ENCODE measurements at places on chromosomes 1 and 21.

- no peak for DNase-seq
Measured at GRCh38 chr1:244964112-244964971, 100.0 kb upstream of the HNRNPU start.

- DNase-seq, result no peak
Measured at GRCh38 chr1:109828756-109829505, 65.2 kb upstream of the EPS8L3 start.

DNA sequence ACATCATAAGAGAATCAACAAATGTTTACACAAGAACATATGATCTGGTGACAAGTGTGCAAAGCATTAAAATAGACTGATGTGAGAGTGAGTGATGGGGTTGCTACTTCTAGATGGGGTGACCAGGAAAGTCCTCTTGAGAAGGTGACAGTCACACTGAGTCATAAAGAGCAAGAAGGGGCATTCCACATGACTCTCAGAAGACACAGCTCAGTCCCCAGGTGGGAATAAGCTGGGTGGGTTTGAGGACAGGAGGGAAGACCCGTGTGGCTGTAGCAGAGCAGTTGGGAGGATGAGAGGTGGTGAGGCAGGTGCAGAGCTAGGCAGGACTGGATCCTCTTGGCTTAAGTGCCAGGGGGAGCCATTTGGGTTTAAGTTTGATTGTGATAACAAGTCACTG, 53.1 kb downstream of the TNR start:
- DNase-seq, result no peak

GRCh38 chr1:205456383-205456867, 580 bp upstream of the BLACAT1 start:
- DNase-seq, result no peak

- no peak for DNase-seq
Measured at GRCh38 chr21:15801352-15801863, 71.6 kb downstream of the USP25 start.

DNA sequence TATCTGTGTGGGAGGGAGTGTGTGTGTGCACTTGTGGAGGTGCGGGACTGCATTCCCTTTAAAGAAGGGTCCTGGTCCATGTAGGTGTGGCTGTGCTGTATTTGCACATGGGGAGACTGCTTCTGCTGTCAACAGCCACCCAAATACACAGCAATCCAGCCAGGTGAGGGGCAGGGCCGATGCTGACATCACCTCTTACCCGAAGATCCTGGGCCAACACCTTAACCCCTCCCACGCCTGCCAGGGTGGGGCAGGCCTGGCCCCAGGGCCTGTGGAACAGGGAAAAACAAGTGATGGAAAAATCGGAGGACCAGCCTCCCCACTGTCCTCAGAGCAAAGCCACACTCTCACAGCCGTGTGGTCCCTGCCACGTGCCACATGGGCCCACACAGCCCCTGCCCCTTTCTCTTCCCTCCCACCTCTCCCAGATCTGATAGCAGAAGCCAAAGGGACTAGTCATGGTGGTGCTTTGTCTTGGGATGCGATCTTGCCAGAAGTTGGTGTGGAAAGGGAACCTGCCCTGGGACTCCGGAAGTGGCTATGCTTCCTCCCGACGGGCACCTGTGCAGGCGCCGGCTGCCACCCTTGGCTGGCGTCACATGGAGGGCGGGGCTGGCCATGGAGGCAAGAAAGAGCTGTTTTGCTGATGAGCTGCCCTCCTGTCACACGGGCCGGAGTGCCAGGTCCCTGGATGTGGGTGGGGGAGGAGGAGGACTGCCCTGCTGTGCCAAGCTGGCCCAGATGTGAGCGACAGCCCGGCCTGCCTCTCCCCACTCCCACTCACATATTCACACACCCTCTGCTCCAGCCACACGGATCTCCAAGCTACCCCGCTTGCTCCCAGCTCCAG, 7.8 kb upstream of the CASZ1 start:
- DNase-seq, result no peak

- DNase-seq, result no peak
Measured at GRCh38 chr1:200228081-200228480, 181.8 kb downstream of the ZNF281 start.

DNA sequence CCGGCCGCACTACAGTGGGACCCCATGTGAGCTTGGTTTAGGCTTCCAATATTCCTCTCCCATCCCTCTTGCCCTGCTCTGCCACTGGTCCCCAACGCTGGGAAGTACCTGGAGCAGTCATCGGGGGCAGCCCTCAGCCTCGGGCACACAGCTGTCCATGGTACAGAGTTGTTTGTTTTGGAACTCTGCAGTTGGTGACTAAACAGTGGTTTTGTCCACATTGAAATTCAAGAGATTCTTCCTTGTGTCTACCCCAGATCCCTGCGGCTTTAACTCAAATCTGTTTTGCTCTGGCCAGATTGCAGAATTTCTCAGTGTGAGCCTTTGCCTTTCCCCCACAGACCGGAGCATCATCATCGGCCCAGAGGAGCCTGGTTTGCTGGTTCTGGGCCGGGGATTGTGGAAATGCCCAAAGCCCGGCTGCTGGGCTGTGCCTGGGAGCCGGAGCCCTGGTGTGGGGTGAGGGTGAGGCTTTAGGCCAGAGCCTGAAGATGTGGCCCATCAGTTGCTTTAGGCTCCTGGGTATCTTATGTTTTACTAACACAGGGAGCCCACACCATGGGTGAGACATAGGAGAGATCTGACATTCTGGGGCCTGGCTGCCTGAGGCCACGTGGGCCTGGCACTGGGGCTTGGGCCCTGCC, 93.2 kb downstream of the ARHGEF10L start:
- DNase-seq, result no peak

GRCh38 chr1:180278596-180279395, 48.7 kb downstream of the LHX4 start:
- no peak for DNase-seq

DNA sequence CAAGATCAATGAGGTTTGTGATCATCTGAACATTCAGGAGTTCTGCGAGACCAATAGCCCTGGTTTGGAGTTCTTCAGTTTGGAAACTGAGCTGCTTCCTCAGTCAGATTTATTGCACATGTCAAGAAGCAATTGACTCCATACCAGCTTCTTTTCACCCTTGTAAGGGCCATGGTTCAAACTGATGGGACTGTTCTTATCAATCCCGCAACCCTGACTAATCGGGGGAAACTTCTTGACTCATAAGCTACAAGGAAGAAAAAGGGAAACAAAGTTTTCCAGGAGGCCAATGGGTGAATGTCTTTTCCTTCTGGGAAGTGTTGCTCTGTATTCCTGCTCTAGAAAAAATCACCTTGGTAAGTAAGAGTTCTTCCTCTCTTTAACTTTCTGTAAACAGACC, 187.9 kb downstream of the MIS18A start:
- DNase-seq, result no peak

- no peak for DNase-seq
Measured at GRCh38 chr21:20253261-20253660, 744.9 kb upstream of the NCAM2 start.

GRCh38 chr1:67214420-67215174, 48.3 kb downstream of the IL23R start:
- DNase-seq, result peak; percentile 45

DNA sequence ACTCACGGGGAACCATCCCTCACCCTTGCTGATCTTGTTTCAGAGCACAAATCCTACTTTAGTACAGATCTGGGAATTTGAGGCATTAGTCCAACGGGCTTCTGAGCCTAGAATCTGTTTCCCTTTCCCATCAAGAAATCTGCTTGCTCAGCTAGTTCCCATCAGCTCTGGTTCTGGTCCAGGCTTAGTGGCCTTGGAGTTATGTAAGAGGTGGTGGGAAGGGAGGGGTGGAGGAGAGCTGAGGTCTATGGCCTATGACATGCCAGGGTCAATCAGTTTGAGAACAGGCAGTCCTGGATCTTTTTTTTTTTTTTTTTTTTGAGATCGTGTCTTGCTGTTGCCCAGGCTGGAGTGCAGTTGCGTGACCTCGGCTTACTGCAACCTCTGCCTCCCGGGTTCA, 4.1 kb downstream of the GSTM1 start:
- DNase-seq, result no peak

DNA sequence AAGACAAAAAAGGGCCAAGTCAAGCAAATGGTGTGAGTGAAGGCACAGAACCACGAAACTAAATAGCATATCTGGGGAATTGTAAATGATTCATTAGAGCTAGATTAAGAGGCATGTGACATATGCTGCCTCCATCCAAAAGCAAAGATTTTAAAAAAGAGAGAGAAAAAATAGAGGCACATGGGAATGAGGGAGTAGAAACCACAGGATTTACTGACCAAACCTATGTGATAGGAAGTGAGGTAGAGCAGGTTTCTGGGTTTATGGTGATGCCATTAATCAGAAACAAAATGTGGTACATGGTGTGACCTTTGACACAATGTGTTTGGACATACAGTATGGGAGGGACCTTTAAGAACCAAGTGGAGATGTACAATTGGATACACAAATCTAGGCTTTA, 13.6 kb downstream of the C1orf52 start:
- no peak for DNase-seq

- no peak for DNase-seq
Measured at GRCh38 chr1:88291611-88292354, 392.3 kb upstream of the PKN2 start.

GRCh38 chr1:246690100-246690499, 34.1 kb upstream of the SCCPDH start:
- no peak for DNase-seq

DNA sequence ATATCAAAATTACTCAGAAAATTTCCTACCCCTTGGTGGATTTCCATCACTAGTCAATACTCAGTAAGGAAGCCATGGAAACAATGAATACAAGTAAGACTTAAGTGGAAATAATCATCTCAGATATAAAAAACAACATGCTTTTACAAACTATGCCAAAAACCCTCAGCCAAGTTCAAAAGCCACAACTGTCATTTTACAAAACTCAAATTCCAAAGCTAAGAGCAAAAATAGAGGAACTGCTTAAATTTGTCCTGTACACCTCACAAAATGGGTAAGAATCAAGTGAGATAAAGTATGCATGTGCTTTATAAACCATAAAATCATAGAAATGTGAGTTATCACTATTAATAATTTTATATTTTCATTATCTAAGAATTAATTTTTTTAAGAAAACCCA, 9.6 kb downstream of the TMCO1 start:
- DNase-seq, result no peak

DNA sequence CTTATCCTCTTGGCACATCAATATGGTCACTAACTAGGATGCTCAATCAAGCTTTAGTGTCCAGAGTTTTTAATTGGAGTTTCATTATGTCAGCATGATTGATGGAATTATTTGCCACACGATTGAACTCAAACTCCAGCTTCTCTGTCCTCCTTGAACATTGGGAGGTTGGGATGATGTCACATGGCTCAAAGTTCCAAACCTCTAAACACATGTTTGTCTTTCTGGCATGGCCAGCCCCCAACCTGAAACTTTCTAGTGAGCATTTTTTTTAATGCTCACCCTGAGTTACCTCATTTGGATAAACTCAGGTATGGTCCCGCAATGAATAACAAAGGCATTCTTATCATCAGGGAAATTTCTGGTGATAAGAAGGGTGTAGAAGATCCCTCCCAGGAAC, 86.0 kb downstream of the RHOU start:
- no peak for DNase-seq

- peak; percentile 39 for DNase-seq
Measured at GRCh38 chr1:62407398-62408009, 29.3 kb upstream of the USP1 start.

GRCh38 chr1:156429313-156430060, 60.5 kb downstream of the RHBG start:
- DNase-seq, result no peak

- DNase-seq, result peak; percentile 45
Measured at GRCh38 chr1:211833174-211833820, 2.7 kb upstream of the LPGAT1 start.

GRCh38 chr1:205232127-205232820, 4.5 kb downstream of the TMCC2 start:
- DNase-seq, result no peak

DNA sequence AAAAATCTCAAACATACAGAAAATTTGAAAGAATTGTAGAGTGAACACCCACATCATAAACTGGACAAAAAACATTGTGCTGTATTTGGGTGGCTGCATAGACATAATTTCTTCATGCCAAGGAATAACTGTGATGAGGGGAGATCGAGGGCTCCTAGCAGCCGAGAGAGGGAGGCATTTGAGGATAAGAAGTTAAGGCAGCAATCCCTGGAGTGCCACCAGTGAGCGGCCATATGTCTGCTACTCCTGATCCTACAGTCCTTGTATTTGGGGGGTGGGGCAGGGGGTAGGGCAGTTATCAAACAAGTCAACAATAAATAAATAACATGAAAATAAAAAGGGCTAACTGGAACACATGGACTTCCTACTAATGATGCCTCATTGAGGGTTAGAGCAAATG, 54.5 kb downstream of the ATP5PO start:
- no peak for DNase-seq

- no peak for DNase-seq
Measured at GRCh38 chr1:78319603-78320002, 171.2 kb upstream of the PTGFR start.

DNA sequence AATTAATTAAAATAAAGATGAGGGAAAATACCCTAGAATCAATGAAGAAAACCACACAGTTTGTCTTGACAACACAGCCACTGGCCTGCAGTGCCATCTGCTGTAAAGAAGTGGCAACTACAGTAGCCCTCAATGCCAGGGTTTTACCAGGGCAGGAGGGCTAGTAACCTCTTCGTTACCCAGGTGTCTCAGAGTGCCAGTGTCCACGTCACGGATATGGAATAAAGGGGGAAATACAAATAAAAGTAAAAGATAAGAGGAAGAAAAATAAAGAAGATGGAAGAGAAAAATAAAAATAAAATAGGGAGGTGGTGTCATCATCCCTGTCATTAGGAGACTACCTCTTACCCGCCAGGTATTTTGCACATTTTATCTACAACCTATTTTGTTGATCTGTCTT, 14.2 kb upstream of the SLC44A3 start:
- DNase-seq, result peak; percentile 46

GRCh38 chr1:225766967-225767633, 10.5 kb upstream of the SRP9 start:
- no peak for DNase-seq

GRCh38 chr1:47694011-47694890, 256.4 kb downstream of the FOXD2 start:
- DNase-seq, result no peak

- DNase-seq, result no peak
Measured at GRCh38 chr1:12436817-12437599, 181.0 kb downstream of the DHRS3 start.

GRCh38 chr1:237903961-237904360, 13.2 kb upstream of the ZP4 start:
- DNase-seq, result no peak

DNA sequence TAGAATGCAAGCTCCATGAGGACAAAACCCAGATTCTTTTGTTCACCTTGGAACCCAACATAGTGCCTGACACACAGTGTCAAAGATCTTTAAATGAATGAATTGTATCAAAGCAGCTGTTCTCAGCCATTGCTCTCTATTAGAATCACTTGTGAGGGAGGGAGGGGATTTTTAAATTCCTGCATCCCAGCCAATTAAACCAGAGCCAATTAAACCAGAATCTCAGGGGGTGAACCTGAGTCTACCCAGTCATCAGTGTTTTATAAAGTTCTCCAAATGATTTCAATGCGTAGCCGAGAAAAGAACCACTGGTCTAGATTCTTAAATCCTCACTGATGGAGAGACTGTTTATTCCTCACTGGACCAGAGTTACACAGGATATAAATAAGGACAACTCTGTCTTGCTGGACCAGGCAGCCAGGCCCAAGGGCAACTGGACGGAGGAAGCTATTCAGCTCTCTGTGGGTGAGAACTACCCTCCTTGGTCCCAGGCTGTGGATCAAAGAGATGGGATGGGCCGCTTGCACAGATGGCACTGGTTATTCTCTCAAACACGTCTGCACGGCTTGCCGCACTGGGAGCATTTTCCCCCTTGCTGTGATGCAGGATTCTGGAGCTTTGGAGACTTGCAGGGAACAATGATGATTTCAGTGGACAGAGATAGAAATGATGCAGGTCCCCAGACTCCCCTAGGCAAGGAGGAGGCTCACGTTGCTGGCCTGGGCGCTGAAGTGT, 20.0 kb upstream of the CDCA8 start:
- DNase-seq, result no peak
